ENCODE measurements at places on chromosomes 16 and 17.

DNA sequence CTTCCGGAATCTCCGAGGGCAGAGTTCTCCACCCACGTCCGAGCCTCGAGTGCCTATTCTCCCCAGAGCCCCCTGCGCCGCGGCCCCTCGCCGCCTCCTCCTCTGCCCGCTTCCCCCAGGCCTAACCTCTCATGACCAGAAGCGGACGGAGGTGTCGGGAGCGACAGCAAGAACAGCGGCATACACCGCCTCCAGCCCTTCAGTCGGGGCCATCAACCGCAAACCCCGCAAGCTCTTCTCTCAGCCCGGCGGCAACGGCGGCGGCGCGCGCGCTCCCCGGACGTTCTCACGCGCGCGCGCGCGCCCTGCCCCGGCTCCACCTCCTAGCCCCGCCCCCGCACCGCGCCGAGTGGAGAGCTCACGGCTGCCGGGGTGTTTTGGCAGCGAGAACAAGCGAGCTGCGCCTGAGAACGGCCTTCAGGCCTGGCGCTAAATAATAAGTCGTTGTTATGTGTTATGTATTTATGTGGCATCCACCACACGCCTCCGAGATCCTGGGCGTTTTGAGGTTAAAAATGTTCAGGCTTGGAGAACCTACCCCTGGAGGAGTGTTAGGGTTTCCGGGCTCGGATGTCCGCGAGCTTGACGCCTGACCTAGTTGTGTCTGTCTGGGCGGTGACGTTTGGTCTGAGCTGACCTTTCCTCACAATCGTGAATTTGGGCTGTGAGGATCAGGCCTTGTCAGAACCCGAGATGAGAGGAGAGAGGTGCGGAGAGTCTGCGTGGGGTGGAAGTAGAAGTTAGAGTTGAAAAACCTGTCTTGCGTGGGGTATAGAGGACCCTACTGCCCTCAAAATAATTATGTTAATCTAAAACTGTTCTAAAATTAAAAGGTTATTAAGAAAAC is at the start of gene RNFT1:
TSS of gene RNFT1 (minus strand) at position 259 of the 847 bp plus-strand sequence. CDS start at position 182, 77 bp downstream.
- DNase-seq, result peak; percentile 95

GRCh38 chr16:19822533-19822932 is 62.1 kb downstream of the GPRC5B start:
- no peak for DNase-seq

DNA sequence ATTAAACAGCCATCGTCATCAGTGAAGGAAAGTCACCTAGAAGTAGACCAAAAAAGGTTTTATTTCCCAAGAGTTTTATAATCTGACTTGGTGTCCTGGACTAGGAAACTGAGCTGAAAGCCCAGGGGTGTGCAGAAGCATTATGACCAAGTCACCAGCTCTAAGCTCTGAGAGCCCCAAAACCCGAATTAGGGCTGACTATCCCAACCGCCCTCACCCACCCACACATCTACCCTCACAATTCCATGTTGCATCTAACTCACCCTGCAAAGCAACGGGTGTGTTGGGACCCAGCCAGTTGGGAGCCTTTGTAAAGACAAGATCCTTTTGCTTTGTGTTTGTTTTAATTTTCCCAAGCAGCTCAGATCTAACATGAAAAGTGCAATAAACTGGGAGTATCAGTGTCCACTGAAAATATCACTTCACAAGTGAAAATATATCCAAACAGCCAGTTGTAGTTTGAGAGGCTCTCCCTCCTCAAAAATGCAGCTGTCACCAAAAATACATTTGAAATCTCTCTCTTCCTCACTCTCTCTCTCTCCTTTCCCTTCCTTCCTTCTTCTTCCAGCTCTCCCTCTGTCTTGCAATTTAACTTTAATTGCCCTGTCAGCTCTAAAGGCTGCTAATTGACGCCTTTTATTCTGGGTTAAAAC is 16.2 kb upstream of the NOG start:
- DNase-seq, result no peak

DNA sequence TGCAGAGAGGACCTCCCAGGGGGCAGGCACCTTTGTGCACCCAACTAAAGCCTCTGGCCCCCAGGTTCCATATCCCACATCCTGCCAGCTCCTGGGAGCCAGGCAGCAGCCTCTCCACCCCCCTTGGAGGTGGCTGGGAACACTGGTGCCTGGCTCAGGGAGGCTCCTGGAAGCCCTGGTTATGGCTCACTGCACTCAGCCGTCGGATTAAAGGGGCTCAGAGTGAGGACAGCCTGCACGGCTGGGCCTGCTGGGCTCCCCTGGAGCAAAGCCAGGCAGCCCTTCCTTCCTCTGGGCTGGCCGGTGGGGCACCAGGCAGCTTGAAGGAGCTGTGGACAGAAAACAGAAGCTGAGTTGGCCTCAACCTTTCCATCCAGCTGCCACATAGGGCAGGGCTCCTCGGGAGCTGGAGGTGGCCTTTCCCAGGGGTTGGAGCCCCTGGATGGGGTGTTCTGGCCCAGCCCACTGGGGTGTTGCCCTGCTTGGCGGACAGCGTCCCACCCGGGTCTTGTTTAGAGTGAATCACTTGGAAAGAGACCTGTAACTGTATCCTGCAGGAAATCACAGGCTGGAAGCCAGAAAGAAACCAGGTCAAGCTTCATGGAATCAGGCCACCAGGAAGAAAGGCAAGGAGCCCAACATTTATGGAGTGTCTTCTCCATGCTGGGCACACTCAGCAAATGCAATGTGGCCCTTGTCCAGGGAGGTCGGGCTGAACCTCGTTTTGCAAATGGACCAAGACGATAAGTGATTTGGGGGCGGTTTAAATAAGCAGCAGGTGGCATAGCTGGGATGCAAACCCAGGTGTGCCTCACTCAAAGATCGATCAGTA is 253.3 kb downstream of the SOX9 start:
- no peak for DNase-seq

GRCh38 chr16:50960517-50961202 is 190.4 kb downstream of the SALL1 start:
- DNase-seq, result no peak

DNA sequence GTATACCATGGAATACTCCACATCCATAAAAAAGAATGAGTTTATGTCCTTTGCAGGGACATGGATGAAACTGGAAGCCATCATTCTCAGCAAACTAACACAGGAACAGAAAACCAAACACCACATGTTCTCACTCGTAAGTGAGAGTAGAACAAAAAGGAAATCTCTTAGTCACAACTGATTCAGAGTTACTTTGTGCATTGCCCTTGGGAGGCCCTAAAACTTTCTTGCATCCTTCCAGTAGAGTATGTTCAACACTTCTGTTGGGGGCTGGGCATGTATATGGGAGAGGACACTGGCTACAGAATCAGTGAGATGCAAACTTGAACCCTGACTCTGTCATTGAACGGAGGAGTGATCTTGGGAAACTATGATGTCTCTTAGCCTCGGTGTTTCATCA is 147.4 kb upstream of the IRX5 start:
- DNase-seq, result no peak

DNA sequence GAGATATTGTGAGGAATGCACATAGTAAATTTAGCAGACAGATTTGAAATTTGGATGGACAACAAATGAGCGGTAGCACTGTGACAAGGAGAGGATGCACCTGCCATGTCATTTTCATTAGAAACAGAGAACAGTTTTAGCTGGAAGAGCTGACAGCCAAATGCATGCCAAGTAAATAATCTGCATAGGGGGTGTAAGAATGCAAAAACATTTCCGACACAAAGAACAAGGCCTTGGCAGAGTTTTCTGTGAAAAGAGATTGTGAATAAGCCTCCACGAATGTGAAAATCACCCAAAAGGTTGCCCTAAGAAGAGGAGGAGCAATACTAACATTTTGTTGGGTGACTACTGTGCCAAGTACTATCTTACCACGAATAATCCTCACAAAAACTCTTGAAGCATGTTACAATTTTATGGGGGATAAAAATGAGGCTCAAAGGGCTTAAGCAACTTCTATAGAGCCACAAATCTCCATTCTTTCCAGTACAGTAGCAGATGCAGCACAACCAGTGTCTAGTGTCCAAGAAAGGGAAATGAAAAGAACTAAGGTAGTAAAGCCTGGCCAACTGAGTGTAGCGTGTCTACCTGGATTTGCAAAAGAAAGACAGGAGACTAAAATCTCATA is 28.3 kb downstream of the TMEM100 start:
- DNase-seq, result no peak

DNA sequence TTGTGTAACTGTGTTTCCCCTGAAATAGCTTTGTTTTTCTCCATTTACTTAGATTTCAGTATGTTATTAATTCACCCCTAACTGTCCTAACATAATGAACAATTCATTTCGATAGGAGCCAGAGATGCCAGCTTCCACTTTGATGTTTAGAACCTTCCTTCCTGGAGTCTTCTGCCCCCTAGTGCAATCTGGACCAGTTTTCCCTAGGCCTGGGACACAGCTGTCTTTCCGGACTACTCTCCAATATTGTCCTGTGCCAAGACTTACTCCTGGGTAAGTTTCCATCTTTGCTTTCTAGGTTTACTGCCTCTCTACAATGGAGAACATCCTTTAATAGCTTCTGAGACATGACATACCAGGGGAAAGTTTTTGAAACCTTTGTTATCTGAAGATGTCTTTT is 12.8 kb downstream of the RECQL5 start:
- DNase-seq, result no peak

DNA sequence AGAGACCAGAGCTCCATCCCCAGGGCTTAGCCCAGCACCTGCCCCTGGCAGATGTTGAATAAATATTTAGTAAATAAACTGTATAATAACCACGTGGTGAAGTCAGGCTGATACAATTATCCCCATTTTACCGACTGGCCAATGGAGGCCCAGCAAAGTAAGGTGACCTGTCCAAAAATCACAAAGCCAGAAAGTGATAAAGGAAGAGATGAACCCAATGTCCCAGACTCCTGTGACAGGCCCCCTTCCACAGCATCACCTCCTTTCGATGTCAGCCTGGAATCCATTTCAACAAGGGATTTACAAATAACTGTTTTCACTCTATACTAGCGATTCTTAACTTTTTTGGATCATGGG is 5.5 kb downstream of the TVP23A start:
- no peak for DNase-seq

- DNase-seq, result peak; percentile 84
Observed at GRCh38 chr17:39573447-39574298, 34.0 kb downstream of the NEUROD2 start.

GRCh38 chr17:10249271-10250010 is 51.0 kb upstream of the GAS7 start:
- DNase-seq, result no peak

- DNase-seq, result no peak
Observed at GRCh38 chr16:1008085-1008484, 26.5 kb downstream of the SOX8 start.

DNA sequence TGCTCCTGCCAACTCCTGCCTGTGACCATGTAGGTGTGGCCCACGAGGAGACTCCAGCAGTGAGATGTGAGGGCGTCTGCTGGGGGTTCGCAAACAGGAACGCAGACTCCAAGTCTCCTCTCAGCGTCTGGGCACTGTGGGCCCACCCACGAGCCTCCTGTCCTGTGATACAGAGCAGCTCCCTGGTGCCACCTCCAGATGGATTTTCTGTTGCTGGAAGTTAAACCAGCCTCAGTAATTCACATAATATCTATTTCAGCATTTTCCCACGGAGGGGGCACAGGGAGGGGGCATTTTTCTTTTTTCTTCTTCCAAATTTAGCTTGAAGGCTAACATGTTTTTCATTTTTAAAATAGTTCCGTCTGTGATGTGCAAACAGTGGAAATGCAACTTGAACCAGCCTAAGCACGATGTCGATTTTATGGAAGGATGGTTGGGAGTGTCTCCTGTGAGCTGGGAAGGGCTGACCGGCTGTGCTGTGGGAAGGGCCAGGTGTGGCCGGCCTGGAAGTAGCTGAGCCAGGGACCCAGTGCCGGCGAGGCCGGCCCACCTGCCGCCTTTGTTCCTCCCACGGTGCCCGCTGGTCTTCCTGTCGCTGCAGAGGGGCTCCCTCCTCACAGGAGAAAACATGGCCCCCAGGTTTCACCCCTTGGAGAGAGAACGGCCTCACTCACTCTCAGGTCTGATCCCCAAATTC is 3.9 kb upstream of the RAB40B start:
- no peak for DNase-seq

GRCh38 chr16:71610936-71611871 is 14.8 kb upstream of the MARVELD3 start:
- peak; percentile 76 for DNase-seq

DNA sequence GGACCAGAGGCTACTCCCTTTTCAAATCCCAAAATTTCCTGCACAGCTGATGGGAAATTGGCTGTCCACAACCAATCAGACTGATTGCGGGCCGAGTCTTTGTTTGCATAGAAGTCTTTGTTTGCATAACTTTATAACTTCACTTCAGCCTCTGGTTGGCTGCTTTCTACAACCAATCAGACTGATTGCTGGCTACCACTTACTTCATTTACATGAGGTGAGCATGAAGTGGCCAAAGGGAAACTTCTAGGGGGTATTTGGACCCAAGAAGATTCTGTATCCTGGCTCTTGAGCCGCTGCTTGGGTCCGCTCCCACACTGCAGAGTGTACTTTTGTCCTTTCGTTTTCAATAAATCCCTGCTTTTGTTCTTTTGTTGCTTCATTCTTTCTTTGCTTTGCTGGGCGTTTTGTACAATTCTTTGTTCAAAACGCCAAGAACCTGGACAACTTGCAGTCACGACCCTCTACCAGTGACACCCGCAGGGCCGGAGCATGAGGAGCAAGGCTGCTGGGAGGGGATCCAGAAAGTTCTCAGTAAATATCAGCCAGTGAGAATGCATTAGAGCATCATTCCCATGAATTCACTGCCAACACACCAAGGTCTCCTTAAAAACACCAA is 67.5 kb downstream of the IQCK start:
- DNase-seq, result peak; percentile 60

DNA sequence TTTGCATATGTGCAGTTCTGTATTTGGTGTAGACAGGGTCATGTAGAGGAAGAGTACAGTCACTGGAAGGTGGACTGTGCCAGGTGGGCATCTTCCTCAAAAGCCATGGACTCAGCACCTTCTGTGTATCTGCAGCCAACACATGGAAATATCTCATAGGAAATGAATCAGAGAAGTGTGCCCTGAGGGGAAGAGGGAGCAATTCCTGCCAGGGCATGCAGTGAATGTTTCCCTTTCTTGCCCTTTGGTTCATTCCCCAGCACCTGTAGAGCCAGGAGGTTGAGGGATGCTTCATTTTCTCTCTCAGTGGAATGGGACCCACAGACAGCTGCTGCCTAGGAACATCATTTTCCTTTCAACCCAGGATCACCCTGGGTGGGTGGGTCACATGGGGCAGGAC is 146.1 kb upstream of the HSBP1 start:
- no peak for DNase-seq

DNA sequence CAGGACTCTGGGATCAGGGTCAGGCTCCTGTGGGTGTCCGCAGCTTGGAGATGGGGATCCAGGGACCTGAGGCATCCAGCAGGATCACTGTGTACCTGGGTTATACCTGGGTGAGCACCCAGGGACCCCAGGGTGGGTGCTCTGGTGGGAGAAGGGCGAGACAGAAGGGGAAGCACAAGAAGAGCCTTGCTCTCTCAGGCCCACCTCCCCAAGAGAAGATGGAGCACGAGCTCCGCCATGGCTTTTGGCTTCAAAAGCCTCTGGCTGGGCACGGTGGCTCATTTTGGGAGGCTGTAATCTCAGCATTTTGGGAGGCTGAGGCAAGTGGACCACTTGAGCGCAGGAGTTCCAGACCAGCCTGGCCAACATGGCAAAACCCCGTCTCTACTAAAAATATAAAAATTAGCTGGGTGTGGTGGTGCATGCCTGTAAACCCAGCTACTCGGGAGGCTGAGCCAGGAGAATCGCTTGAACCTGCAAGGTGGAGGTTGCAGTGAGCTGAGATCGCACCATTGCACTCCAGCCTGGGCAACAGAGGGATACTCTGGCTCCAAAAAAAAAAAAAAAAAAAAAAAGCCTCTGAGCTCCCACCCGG is 8.9 kb downstream of the DRC7 start:
- no peak for DNase-seq
